NCI-H748 treated with DMSO at 0.1 percent for 48 hours (cell line): ENCODE measurements at places on chromosomes 1 and 21.
A peak's percentile ranks its signal among the peaks of the same experiment; 100 is the strongest.

GRCh38 chr1:235858766-235859165, 7.9 kb downstream of the LYST start:
- no peak for DNase-seq

DNA sequence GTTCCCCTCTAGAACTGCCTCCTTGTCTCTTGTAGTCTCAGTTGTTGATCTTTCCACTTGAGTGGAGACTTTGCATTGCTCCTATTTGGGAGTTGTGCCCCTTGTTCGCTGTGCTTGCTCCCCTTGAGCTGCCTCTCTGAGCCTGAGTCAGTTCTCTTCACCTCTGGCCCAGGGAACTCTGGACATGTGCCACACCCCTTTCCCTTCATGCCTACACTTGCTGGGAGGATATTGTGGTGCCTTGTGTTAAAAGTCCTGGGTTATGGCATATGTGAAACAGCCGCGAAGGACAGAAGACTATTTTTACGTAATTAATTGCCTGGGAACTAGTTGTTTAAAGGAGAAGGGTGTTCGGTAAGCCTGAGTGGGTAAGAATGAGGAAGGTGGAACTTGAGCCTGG, 32.2 kb upstream of the RPTN start:
- no peak for DNase-seq

DNA sequence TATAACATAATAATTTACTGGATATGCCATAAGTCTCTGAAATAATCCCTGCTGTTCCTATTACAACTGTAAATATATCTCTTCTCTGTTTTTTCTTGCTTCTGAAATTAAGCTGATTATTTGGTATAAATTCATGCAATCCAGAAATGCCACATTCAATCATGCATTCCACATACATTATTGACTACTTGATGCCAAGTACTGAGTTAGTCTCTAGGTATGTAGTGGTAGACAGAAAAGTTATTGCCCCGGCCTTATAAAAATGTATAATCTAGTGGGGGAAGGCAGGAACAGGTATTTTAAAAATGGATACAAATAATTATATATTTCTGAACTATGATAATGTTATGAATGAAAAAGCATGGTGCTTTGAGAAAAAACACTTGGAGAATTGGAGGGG, 338.6 kb upstream of the SNX7 start:
- DNase-seq = no peak

GRCh38 chr1:247400685-247401084, 15.3 kb upstream of the NLRP3 start:
- DNase-seq = no peak

- no peak for DNase-seq
Observed at GRCh38 chr21:43727519-43728153, 8.7 kb downstream of the PDXK start.

- DNase-seq = no peak
Observed at GRCh38 chr21:42746593-42747275, 93.3 kb downstream of the PDE9A start.

- peak; percentile 36 for DNase-seq
Observed at GRCh38 chr21:32940079-32941014, 85.4 kb upstream of the OLIG2 start.

GRCh38 chr1:235631816-235632215, 17.8 kb downstream of the GNG4 start:
- no peak for DNase-seq

DNA sequence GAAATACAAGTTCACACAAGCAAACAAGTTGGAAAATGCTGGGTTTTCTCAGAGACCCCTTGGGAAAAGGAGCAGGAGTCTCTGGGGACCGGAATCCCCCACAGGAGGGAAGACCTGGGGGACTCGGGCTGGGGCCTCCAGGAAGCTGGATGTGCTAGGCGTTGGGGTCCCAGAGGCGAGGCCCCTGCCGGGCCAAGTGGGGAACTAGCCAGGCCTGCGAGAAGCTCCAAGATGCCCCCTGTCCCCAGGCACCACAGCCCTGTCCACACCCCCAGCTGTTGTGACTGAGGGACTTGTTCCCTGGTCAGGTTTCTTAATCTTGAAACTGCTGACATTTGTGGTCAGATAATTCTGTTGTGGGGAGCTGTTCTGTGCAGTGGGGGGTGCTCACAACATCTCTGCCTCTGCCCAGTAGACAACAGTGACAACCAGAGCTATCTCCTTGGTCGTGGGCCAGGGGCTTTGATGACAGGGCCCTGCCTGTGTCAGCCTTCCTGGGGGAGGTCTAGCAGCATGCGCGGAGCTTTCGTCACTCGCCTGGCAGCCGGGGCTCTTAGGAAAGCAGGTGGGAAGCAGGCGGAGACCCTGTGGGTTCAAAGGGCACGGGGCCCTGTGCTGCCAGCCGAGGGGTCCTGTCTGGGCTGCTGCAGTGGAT, 126.4 kb upstream of the ARHGEF16 start:
- DNase-seq = no peak

GRCh38 chr1:176768532-176768931, 305.6 kb downstream of the PAPPA2 start:
- DNase-seq = no peak

DNA sequence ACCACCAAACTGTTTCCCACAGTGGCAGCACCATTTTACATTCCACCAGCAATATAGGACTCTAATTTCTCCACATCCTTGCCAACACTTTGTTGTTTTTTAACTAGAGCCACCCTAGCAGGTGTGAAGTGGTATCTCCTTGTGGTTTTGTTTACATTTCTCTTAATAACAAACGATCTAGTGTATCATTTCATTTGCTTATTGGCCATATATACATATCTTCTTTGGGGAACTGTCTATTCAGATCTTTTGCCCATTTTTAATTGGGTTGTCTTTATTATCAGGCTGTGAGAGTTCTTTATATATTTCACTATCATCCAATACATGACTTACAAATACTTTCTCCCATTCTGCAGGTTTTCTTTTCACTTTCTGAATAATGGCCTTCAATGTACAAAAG, 18.0 kb downstream of the TRIM33 start:
- no peak for DNase-seq

GRCh38 chr1:211148366-211148765, 14.4 kb upstream of the KCNH1 start:
- peak; percentile 46 for DNase-seq

DNA sequence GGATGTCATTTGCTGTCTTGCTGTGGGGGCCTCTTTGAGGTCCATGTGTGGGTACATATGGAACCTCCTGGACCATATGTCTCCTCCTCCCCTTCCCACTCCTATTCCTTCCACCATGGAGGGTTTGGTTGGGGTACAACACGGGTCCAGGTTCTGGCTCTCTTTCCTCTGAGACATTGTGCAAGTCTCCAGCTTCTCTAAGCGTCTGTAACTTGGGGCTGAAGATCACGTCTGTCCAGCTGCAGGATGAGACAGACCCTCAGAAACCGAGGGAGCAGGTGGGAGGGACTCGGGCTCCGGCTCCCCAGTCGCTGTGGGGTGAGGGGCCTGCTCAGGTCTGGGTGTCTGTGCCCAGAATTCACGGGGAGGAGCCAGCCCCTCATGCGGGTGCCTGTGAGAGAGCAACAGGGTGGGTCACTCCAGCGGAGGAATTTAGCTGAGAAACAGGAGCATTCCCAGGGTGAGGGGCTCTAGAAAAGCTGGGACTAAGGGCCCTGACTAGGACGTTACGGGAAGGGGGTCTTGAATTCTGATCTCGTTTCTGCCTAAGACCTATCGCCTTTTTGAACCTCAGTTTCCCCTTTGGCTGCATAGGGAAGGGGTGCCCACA, 42.0 kb upstream of the DMBX1 start:
- no peak for DNase-seq

- no peak for DNase-seq
Observed at GRCh38 chr1:203621559-203622262, 4.9 kb upstream of the ATP2B4 start.

DNA sequence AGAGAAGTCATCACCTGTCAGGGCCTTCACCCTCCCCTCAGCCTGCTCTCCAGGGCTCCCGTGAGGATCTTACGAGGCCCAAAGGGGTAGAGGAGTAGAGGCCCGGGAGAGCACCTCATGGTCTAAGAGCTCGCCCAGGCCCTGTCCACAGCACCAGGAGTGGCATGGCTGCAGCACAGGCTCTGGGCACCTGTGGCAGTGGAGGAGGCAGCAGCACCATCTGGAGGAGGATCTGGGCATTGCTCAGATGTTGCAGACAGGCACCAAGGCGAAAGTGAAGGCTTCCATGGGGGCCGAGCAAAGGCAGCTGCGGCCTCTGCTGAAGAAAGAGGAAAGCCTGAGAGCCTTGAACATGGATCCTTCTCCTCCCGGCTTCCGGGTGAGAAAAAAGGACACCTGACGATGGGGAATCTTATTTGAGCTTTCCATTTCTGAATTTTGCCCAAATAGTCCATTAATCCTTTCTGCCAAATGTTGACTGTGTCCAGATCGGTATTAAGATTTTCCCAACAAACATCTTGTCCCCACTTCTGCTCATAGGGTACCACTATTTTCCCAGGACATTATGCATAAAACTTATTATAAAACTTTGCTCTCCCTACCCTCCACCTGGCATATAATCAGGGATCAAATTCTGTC, 604.7 kb downstream of the PTPRC start:
- peak; percentile 9 for DNase-seq

- no peak for DNase-seq
Observed at GRCh38 chr1:89708751-89709375, 75.9 kb downstream of the LRRC8C start.

- DNase-seq = no peak
Observed at GRCh38 chr1:179775009-179775408, 31.9 kb downstream of the FAM163A start.

DNA sequence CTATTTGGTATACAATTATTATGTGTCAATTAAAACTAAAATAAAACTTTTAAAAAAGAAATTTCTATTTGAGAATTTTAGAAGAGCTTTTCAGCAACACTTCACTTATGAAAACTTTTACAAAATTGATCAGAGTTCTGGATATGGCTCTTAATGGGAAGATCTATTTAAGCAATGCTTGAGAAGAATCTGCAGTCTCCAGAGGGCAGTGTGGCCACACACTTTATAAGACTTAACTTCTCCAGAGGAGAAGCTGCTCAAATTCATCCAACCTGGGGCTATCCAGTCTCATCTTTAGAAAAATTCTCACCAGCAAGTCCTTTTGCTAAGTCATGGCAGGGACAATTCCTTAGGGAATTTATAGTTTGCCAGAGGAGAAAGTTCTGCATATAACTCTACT, 25.2 kb upstream of the AGO1 start:
- no peak for DNase-seq

- no peak for DNase-seq
Observed at GRCh38 chr1:59309795-59310548, 13.1 kb downstream of the FGGY start.

GRCh38 chr1:80531182-80531581, 1269.6 kb upstream of the ADGRL2 start:
- no peak for DNase-seq

GRCh38 chr1:201554190-201554600, 15.3 kb downstream of the NAV1 start:
- DNase-seq = no peak

DNA sequence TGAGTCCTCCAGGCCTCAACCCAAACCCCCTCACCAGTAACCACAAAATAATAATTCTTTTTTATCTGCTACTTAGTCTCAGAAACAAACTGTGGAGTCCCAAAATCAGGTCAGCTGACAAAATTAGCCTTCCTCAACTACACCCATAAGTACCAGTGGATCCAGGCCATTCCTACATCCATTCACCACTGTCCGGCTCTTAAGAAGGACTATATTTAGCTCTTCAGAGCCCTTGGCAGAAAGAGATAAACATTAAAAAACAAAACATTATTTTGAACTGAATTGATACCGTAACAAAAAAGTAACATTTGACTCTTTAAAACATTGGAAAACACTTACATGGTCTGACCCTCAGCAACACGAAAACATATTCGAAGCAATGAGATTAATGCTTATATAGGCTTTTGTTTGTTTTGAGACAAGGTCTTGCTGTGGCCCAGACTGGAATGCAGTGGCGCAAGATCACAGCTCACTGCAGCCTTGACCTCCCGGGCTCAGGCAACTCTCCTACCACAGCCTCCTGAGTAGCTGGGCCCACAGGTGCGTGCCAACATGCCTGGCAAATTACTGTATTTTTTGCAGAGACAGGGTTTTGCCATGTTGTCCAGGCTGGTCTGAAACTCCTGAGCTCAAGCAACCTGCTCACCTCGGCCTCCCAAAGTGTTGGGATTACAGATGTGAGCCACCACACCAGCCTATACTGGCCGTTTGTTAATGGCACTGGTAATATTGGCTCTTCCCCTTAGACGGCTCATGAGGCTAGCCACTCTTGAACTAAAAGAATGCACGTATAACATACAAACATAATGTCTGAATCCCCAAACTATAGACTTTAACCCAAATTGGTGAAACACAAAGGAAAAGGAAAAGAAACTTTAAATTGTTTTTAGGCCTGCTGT, 330.7 kb downstream of the SMYD3 start:
- DNase-seq = no peak

- no peak for DNase-seq
Observed at GRCh38 chr1:34688006-34688741, 66.7 kb upstream of the GJB5 start.

- DNase-seq = no peak
Observed at GRCh38 chr1:173201969-173202368, 5.2 kb downstream of the TNFSF4 start.

DNA sequence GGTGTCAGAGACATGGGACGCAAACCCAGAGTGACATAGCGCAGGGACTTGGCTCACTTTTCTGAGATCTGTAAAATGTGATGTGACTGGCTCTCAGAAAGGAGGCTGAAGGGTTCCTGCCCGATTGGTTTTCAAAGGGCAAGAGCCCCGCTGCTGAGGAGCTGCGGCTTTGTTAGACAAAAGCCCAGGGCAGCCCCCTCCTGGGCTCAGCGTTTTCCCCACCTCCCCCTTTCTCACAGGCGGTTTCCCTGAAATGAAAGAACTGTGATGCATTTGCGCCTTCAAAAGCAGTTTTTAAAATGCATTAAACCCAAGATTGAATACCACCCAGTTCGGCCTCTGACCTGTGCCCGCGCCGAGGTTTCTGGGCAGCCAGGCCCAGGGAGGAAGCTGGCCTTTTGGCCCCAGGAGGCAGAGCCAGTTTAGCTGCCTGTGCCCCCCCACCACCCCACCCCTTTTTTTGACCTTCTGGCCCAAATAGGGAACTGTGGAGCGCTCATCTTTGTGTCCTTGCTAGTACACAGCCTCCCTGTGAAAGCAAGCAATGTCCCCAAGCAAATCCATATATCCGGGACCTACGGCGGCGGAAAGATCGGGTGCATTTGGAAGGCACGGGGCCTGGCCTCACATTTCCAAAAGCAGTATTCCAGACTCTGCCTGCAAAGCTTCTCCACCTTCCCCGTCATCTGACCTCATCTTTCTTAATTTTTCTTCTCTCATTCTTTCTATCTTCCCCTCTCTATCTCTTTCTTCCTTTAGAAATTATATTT, 28.6 kb downstream of the CD247 start:
- DNase-seq = no peak

GRCh38 chr21:42809577-42810475, 69.5 kb downstream of the WDR4 start:
- DNase-seq = no peak

- no peak for DNase-seq
Observed at GRCh38 chr1:198258491-198258890, 101.7 kb downstream of the NEK7 start.

GRCh38 chr1:193184776-193185175, 1.6 kb downstream of the B3GALT2 start:
- DNase-seq = no peak
